ENCODE measurements at places on chromosomes 2 and 18. TPM values are rescaled to one million over a fixed set of nuclear protein-coding genes. Genes with fewer than 3 reads are reported as not detected.

The HAAO gene
- polyA plus RNA-seq: 53.6 TPM

The BOLL gene
- not detected for polyA plus RNA-seq

DNA sequence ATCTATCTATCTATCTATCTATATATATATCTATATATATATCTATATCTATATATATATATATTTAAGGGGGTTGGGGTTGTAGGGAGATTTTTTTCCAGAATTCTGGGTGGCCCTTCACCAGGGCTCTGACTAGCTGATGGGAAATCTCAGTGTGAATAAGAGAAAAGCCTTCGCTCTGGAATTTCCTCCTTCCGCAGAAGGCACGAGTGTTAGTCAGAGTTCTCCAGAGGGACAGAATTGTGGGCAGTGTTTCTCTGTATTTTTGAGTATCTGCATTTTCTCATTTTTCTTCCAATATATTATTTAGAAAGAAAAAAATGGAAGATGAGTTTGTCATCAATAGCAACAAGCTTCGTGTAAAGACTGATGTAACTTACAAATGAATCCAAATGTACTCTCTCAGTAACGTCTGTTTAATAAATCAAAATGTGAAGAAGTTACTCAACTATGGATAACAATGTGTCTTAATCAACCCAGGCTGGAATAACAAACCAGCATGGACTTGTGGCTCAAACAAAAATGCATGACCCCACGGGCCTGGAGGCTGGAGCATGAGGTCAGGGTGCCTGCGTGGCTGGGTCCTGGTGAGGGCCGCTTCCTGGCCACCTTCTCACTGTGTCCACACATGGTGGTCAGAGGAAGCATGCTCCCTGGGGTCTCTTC is 10.6 kb upstream of the SNTG2 start:
- DNase-seq: no peak

DNA sequence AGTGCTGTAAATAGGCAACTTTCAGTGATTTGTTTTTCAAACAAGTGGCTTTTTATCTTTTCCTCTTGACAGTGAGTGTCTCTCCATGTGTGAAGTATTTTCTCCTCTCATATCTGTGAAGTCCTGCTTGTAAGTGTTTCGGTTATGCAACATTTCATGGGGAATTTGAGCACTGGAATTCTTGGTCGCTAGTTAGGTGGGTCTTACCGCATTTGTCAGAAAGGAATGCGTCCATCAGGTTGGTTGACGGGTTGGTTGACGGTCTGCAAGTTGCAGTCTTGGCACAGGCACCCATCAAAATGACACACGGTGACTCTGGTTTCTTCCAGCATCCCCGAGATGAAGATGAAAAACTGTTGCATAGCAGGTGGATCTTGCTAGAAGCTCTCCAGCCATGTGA is 109.8 kb downstream of the AGAP1 start:
- no peak for DNase-seq

The LBX2 gene
- 3.1 TPM for polyA plus RNA-seq

DNA sequence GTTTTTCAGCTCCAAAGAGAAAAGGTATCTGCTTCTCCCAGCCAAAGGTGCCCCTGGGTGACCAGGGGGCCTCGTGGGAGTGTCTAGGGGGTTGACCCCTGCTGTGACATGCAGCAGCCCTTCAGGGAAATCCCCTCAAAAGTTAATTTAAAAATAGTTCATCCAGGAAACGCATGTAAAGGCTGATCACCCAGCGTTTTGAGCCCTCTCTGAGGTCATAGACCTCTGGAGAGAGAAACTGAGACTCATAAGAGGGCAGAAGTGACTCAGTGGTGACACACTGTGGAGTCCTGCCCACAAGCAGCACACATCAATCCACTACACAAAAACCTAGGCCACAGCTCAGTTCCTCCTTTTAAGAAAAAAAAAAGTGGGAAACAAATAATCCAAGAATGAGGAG is 11.9 kb downstream of the GAL3ST2 start:
- no peak for DNase-seq

DNA sequence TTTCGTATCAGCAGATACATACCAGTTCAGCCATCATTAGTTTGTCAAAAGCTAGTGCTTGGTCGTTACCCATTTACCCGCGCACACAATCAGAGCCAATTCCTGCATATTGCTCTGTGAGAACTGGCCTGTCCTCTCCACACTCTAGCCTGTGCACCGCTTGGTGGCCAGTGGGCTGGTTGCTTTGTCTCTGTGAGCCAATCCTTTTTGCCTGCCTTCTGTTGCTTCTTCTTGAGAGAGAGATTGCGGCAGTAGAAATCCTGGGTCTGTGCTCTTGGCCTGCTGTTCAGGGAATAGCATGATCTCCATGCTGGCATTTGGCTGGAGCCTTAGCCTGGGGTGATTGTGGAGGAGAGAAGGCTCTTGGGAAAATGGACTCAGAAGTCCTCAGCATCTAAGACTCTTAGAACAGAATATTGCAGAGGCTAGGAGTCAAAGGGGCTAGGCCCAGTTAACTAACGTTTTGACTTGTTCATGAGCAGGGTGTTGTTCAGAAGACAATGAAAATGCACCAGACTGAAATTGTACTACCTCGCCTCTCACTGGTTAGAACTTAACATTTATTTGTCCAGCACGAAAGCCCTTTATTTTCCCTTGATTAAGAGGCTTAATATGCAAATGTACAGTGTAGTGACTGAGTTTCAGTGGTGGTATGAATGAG is 37.1 kb downstream of the MAP4K4 start:
- no peak for DNase-seq

- no peak for DNase-seq
These were observed 93.3 kb downstream of the WDPCP start for GRCh38 chr2:63494968-63495367.

DNA sequence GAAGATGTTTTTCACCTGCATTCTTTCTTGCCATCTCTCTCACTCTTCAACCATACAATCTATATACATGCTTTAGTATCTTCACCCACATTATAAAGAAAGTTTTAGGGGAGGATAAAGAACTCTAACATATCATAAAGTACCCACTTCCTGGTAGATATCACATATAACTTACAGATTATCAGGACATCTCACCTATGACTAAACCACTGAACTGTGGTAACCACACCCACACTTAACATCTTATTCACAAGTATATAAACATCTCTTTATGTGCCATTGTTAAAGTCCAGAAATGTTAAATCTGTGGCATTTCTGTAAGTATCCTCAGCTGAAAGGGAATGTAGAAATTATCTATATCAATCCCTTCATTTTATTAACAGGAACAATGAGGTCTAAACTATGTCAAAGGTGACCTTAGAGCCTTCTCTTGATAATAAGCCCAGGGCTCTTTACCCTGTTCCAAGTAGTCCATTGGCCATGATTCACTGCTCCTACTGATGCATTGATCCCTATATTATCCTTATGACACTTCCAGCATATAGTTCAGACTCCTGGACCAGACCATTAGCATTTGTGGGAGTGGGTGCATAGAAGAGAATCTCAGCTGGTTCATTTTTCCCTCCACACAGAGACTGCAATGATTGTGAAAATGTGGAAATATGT is 182.4 kb downstream of the SUCLG1 start:
- DNase-seq: no peak

Measured in renal pelvis (tissue), 12 donors.